ENCODE measurements at places on chromosomes 2 and 18.

- no peak for DNase-seq
Observed at GRCh38 chr2:222912117-222912516, 51.3 kb downstream of the ACSL3 start.

GRCh38 chr2:21740484-21740883, 616.7 kb downstream of the TDRD15 start:
- DNase-seq: no peak

DNA sequence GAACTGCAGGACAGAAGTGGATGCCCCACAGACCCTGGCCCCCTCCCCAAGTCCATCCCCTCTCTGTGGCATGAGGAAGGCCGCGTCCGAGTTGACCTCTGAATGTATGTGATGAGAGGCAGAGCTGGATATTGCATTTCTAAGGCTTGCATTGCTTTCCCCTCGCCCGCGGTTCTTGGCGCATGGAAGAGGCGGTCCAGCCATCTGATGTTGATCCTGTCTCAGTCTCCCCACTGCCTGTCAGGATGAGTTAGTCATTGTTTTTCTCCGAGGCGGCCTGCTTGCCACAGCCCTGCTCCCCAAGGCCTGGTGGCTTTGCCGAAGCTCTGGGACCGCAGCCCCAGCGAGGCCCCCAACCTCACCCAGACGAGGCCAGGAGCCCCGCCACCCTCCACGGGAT, 88.6 kb downstream of the SMAD7 start:
- DNase-seq: no peak

DNA sequence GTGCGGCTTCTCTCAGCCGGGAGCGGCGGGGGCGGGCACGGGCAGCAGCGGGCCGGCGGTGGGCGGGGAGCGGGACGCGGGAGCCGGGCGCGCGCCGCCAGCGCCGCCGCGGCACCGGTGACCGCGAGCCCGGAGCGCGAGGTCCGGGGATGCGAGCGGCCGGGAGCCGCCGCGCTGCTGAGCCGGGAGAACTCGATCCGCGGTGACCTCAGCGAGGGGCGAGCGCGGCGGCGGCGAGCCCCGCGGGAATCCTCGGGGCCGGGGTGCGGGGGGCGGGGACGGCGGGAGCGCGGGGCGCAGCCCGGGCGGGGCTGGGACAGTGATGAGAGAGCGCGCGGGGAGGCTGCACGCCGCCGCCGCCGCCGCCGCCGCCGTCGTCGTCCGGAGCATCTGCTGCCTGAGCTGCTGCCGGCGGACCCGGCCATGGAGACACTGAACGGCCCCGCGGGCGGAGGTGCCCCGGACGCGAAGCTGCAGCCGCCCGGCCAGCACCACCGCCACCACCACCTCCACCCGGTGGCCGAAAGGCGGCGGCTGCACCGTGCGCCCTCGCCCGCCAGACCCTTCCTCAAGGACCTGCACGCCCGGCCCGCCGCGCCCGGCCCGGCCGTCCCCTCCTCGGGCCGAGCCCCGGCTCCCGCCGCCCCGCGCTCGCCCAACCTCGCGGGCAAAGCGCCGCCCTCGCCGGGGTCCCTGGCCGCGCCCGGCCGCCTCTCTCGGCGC, at the start of gene MTCL1:
Gene MTCL1, plus strand, starts transcription at position 319 of the 723 bp plus-strand sequence. Its CDS starts 105 bp downstream, at position 424.
- peak; percentile 44 for DNase-seq

GRCh38 chr2:106189325-106189724, 4.8 kb downstream of the UXS1 start:
- DNase-seq: no peak

- peak; percentile 78 for DNase-seq
Observed at GRCh38 chr2:151265991-151266390, 4.3 kb upstream of the RBM43 start.

Data from NCI-H446 treated with DMSO at 0.1 percent for 48 hours (cell line).